Stimulated activated CD8-positive, alpha-beta memory T cell treated with anti-CD3 and anti-CD28 coated beads, Interleukin-7, amount 100 ng/mL, for 1 hour (primary cell): ENCODE measurements at places on chromosomes 7 and 10.

DNA sequence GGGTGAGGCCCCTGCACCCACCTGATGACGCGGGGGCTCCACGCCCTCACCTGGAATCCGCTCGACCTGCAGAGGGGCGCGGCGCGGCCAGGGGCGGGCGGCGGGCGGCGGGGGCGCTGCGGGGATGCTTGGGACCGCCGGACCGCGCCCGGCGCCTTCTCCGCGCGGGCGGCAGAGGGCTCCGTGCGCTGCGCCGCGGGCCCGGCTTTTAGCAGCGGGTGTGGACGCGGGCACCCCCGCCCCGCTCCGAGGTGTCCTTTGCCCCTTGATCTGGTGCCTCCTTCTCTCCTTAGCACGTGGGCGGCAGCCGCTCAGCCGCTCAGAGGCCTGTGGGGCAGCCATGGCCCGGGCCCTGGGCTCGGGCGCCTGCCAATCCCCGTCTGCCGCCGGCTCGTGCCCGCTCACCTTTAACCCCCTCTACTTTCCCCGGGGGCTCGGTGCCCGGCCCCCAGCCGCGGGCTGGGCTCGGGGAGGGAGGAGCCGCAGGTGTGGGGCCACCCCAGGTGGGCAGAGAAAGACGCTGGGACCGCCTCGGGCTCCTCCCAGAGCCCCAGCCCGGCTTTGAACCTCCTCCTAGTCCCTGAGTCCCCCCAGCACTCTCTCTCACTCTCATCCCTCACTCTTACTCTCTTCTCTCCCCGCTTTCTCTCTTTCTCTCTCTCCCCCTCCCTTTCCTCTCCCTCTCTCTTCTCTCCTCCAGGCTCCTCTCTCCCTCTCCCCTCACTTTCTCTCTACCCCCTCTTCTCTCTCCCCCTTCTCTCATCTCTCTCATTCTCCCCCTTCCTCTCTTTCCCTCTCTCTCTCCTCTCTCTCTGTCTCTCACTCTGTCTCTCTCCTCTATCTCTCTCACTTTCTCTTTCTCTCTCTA, 19.7 kb upstream of the VPS37D start:
- peak; percentile 8 for DNase-seq

DNA sequence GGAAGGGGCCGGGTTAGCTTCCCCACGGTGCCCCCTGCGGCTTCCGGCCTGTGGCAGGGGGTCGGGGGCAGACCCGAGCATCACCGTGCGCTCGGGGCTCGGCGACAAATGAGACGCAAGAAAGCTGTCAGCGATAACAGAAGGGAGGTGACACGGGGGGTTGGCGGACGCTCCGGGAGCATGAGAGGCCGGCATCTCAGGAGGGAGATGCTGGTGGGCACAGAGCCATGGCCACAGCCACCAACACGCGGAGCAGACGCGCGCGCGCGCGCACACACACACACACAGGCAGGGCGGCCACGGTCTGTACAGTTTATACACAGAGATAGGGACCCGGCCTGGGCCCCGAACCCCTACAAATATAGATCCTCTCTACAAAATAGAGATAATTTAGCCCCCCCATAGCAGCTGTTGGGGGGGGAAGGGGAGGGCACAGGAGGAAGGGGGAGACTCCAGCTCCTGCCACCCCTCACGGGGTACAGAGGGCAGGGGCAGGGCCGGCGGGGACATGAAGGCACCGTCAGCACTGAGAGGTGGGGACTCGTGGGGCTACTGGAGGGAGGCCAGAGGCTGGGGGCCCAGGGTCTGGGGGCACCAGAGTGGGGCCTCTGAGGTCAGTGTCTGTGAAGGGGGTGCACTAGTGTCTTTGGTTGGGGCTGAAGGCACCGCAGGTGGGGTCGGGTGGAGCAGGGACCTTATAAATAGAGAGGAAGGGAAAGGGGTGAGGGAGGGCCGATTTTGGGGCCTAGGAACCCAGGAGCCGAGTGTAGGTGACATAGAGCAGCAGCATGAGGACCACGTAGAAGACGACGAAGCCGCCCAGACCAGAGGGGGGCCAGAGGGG, 884 bp upstream of the SAP25 start:
- DNase-seq: no peak

DNA sequence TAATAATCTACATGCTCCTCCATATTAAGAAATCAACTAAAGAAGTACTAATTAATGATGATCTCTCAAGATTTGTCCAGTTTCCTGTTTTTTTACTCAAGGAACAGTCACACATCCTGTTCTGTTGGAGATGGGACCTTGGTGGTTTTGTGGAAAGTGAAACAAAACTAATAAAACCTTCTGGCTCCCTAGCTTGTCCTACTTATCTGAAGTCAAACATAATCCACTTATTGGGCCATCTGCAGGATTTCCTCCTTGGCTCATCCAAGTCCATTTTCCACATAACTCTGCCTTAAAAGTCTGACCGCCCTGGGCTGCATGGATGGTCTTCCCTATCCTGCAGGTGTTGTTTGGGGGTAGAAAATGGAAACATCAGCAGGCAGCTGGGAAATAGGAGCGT, 39.4 kb upstream of the TARP start:
- no peak for DNase-seq

DNA sequence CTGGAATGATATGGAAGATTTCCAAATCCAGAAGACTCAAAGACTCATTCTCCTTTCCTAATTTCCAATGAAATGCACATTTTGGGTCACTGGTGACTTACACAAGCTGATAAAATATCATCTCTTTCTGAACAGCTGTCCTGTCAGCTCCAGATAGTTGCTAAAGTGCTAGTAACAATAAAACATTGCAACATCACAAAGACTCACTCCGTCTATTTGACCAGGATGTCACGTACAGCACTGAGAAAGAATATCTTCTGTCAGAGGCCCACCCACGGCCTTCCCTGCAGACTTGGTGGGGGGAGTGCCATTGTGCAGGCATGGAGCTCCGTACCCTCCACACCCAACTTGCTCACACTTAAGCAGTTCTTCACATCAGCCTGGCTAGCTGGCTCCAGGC, 78.9 kb upstream of the EGR2 start:
- DNase-seq: no peak

DNA sequence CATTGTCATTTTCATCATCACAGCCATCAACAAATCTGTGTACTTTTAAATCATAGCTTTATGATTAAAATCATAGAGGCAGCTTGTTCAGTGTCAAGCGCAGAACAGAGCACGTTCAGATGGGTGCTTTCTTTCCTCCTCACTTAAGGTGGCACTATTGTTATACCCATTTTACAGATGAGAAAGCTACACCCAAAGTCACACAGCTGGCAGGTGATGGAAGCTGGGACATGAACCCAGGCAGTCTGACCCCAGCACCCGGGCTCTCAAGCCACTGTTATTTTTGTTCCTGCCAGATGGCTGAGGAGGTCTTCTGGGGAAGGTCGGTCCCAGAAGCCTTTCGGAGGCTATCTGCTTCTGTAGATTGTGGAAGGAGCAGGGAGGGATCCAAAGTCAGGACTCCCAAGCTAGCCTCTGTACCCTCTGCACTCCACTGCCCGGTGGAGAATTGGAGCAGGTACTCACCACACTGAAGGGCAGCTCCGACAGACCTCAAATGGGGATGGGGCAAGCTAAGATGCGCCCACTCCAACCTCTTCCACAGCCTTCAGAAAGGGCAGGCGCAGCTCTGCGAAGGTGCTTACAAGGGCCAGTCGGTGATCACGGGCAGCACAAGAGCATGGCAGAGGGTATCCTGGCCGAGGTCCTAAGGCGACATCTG, 610 bp downstream of the AVPI1 start:
- no peak for DNase-seq

DNA sequence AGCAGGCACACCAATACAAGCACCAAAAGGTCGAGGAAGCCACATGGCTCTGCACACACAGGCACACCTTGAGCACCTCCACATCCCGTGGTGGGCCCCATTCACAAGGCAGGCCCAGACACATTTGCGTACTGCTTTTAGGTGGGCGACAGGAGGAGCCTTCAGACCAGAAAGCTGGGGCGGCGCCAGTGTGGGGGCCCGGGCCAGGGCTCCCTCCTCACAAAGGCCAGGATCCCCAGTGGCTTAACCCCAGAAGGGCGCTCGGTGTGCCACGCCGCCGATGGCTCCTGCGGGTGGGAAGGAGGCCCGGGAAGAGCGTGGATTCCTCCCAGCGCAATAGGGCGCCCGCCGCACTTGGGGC, 2.8 kb upstream of the SMARCD3 start:
- no peak for DNase-seq

DNA sequence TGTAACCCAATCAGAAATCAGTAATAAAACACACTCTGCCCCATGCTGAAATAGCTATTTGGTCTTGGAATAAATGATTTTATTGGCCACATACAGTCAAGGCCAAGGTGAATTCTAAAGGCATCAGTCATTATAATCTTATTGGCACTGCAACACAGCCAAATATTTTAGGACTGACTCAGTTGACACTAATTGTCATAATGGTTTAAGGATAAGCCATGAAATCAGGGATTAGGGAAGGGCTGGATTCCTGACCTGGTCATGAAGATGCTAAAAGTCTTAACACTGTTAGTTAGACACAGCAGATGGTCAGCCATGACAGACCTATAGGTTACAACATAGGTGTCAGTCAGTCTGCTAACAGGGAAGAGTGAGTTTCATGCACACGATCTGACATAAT, 330.3 kb upstream of the NPSR1 start:
- DNase-seq: no peak

GRCh38 chr7:107180378-107180777, 11.6 kb downstream of the HBP1 start:
- DNase-seq: peak; percentile 45

DNA sequence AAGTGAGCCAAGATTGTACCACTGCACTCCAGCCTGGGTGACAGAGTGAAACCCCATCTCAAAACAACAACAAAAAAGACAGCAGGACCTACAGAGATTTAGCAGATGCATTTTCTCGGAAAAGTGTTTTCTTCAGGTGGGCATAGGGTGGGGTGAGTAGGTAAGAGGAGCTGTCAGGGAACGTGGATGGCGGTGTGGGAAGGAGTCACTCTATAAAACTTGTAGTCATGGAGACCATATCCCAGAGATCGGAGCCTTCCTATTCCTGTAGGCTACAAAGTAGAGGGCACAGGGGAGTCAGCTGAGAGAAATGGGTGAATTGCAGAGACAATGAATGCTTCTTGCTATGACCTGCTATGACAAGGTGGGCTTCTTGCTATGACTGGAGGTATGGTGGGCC, 283.0 kb upstream of the FOXK1 start:
- DNase-seq: no peak

DNA sequence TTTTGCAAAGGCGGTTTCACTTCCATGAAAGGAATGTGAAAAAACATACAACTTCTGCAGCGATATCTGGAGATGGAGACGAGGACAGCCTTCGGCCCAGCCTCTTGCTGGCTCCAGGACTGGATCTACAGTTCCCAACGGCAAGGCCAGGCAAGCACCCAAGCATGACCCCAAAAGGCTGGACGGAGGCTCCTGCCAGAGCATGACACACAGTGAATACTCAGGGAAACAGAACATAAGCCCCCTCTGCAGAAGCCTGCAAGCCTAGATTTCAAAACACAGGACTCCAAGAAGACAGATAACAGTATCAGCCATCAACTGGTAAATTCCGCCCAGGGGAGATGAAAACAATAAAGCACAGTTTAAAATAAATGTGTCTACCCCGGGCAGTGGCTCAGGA, 3.3 kb upstream of the LRRC27 start:
- DNase-seq: no peak

DNA sequence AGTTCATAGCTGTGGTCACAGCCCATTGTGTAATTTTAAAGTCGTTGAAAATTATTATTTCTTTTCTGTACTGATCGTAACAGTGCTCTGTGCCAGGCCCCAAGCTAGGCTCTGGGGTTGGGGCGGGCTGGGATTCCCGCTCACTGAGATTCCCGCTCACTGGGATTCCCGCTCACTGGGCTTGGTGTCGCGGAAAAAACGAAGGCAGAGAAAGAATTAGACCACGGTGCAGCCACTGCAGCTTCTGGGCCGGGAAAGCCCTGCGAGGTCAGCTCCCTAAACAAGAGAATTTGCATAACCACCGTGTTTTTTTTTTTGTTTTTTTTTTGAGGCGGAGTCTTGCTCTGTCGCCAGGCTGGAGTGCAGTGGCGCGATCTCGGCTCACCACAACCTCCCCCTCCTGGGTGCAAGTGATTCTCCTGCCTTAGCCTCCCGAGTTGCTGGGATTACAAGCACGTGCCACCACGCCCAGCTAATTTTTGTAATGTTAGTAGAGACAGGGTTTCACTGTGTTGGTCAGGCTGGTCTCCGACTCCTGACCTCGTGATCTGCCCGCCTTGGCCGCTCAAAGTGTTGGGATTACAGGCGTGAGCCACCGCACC, 31.2 kb downstream of the FOXK1 start:
- no peak for DNase-seq

- DNase-seq: no peak
These were observed 183.9 kb upstream of the FZD1 start for GRCh38 chr7:91080351-91080750.

DNA sequence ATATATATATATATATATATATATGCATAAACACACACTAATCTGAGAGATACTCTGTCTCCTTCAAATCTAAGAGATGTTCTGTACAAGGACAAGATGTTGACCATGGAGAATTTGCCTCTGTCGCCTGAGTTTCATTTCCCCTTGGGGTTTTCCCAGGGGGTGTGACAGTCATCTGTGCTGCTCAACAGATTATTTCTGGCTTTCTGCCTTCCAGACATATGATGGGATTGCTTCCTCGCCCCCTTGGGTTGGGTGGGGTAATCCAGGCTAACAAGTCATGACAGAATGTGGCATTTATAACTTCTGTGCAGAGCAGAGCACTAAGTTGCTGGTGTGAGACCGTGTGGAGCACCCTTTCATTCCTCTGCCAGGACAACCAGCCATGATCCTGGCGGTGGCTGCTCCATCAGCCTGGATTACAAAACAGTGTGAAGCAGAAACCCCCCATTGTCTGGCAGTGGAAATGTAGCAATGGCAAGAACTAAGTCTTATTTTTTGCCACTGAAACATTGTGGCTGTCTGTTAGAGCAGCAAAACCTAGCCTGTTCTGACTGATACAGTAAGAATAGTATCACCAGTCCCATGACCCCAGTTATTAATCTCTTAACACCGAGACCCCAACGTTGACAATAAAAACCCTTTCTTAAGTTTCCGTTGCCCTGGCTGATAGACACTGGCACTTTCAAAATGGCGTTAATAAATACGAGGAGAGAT, 13.7 kb upstream of the USP6NL start:
- no peak for DNase-seq

- DNase-seq: no peak
These were observed 32.4 kb downstream of the ITIH5 start for GRCh38 chr10:7634142-7634894.
